ENCODE measurements at places on chromosomes 12 and 14. TPM values are rescaled to one million over a fixed set of nuclear protein-coding genes. Genes with fewer than 3 reads are reported as not detected.
A peak's percentile ranks its signal among the peaks of the same experiment; 100 is the strongest.

DNA sequence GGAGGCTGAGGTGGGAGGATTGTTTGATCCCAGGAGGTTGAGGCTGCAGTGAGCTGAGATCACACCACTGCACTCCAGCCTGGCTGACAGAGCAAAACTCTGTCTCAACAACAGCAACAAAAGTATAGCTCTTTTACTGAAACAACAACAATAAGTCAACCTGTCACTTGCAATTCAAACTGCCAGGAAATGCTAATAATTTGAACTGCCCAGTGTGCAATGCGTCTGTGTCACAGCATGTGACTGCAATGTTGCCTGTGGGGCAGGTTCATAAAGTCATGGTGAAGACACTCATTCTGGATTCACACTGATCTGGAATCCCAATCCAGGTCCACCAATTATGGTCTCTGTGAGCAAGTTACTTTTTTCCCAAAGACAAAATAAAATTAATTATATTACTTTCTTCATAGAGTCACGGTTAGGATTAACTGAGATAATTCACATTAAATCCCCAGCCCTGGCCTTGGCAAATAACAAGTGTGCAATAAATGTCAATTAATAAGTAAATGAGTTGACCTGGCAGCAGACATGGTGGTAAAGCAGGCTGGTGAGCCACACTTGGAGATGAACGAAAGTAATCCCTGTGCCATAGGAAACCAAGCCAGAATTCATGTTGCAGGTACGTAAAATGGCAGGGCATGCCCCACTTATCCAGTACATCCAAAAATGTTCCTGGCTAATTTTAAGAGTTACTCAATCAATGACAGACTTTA lies 89.1 kb upstream of the CPSF6 start:
- no peak overlapping the region for H3K27ac ChIP-seq
- no peak overlapping the region for H3K4me3 ChIP-seq
- H3K27me3 ChIP-seq = no peaks in the 10 kb centered on the region
- H3K4me1 ChIP-seq = peaks cover 9% of the 10 kb centered on the region
- no peaks in the 10 kb centered on the region for H3K36me3 ChIP-seq

DNA sequence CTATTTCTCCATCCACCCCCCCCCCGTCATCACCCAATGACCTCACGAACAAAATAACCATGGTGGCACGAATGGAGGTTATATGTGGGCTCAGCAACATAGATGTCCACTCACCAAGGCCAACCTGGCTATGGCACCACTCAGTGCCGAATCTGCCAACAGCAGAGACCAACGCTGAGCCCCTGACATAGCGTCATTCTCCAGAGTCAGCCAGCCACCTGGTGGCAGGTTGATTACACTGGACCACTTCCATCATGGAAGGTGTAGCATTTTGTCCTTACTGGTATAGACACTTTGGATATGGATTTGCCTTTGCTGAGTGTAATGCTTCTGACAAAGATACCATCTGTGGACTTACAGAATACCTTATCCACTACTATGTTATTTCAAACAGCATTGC lies 24.2 kb upstream of the DYRK2 start:
- H3K4me3 ChIP-seq = no peak overlapping the region
- no peak overlapping the region for H3K27ac ChIP-seq
- no peak for DNase-seq
- H3K4me1 ChIP-seq = no peaks in the 10 kb centered on the region
- no peaks in the 10 kb centered on the region for H3K27me3 ChIP-seq

The LACRT gene
- total RNA-seq = not detected

DNA sequence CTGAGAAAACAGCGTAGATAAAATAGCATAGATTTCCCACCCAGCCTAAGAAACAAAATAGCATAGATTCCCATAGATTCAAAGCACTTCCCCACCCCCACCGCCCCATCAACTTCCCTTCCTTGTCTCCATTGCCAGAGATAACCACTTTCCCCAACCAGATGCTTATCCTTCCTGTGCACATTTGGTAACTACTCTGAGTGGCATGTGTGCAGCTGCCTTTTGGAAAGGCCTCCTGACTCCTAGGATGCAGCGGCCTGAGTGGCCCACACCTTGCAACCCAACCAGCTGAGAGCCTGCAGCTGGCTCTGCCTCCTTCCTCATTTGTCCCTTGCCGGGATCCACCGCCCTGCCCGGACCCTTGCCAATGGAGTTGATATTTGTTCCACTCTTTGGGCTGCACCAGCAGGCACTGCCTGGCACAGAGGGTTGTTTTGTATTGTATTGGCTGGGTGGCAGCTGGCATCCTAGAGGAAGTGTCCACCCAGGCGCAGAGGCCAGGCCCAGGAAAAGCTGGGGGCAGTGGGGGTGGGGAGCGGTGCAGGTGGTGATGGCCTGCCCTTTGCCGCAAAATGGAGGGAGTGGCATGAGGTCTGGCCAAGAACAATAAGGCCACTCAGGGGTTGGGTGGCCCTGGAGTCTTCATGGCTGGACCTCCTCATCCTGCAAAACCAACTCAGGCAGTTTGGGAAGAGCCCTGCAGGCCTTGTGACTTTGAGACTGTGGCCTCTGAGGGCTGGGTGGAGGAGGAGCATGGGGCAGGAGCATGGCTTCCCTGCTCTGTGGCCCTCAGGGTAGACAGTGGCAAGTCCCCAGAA lies 4.9 kb downstream of the SLC48A1 start:
- H3K4me1 ChIP-seq = peaks cover 55% of the 10 kb centered on the region
- no peaks in the 10 kb centered on the region for H3K27me3 ChIP-seq
- DNase-seq = peak; percentile 53
- no peak overlapping the region for H3K4me3 ChIP-seq
- no peaks in the 10 kb centered on the region for H3K36me3 ChIP-seq

The EML1 gene
- total RNA-seq = 17.8 TPM

DNA sequence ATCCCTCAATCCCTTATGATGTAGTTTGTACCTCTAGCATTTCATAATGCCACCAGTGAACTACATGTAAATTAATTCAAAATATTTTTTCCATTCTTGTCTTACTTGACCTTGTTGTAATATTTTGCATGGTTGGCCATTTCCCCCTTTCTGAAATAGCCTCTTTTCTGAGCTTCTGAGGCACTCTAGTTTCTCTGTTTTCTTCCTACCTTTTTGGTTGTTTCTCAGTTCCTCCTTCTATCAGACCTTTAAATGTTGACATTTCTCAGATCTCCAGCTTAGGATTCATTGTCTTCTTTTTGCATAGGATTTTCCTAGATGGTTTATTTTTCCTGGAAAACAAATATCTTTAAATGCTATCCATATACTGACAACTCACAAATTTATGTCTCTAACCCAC lies 9.8 kb upstream of the RMST start:
- H3K27ac ChIP-seq = no peak overlapping the region
- no peaks in the 10 kb centered on the region for H3K36me3 ChIP-seq
- no peaks in the 10 kb centered on the region for H3K4me1 ChIP-seq
- H3K27me3 ChIP-seq = no peaks in the 10 kb centered on the region
- DNase-seq = no peak
- H3K4me3 ChIP-seq = no peak overlapping the region

The CLMN gene
- 8.8 TPM for total RNA-seq

GRCh38 chr12:110530511-110530910 lies 28.4 kb downstream of the RAD9B start:
- no peak overlapping the region for H3K27ac ChIP-seq
- no peaks in the 10 kb centered on the region for H3K27me3 ChIP-seq
- peaks cover 38% of the 10 kb centered on the region for H3K4me1 ChIP-seq
- no peak for DNase-seq

The C12orf54 gene
- not detected for total RNA-seq

GRCh38 chr14:77058117-77058516 lies 29.6 kb upstream of the IRF2BPL start:
- DNase-seq = no peak
- no peaks in the 10 kb centered on the region for H3K36me3 ChIP-seq
- H3K4me1 ChIP-seq = peaks cover 14% of the 10 kb centered on the region

The CMA1 gene
- not detected for total RNA-seq

DNA sequence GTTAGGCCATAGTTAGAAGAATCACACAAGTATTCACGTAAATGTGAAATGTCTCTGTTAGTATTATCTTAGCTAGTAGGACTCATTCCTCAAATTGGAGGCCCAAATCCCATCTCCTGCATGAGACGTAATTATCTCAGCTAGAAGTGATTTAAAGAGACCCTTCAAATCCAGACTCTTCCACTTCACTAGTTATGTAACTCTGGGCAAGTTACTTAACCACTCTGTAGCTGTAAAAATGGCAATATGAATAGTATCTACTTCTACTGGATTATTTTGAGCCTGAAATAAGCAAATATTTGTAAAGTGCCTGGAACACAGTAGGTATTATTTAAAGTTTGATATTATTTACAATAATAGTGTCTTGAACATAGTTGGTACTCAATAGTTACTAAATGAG lies 28.4 kb upstream of the CDKL1 start:
- no peak overlapping the region for H3K27ac ChIP-seq
- H3K4me3 ChIP-seq = no peak overlapping the region
- H3K27me3 ChIP-seq = no peaks in the 10 kb centered on the region

DNA sequence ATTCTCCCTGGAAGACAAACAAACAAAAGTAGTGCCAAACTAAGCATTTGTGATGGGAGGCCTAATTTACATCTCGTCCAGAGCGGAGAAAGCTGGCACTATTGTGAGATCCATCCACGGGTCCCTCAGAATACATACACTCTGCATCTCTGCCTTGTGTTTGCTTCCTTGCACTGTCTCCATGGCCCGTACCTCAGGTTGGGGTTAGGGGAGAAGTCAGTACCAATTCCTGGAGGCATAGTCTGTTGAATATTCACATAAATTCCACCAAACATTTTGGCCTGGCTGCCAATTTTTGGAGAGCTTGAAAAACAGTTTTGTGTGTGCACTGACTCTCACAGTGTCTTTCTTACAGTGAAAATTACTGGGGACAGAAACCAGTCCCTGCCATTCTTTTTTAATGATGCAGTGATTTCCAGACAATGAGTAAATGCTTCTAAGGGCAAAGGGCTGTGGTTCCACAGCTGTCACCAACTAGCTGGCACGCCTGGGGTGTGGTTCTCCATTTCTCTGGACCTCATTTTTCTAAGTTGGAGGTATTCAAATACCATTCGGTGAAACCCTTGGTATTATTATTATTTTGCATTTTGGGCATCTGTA lies 119.7 kb upstream of the HIF1A start:
- no peak for DNase-seq
- H3K36me3 ChIP-seq = no peaks in the 10 kb centered on the region
- no peak overlapping the region for H3K4me3 ChIP-seq
- no peaks in the 10 kb centered on the region for H3K27me3 ChIP-seq
- H3K27ac ChIP-seq = no peak overlapping the region
